Naive thymus-derived CD4-positive, alpha-beta T cell (primary cell): ENCODE measurements at places on chromosomes 4 and X.

GRCh38 chrX:29746326-29746725 is 469.0 kb upstream of the MAGEB2 start:
- no peak for DNase-seq

GRCh38 chrX:82196866-82197265 is 995.0 kb downstream of the SH3BGRL start:
- no peak for DNase-seq

- no peak for DNase-seq
These were observed 352.6 kb upstream of the FAM241A start for GRCh38 chr4:111792632-111793031.

DNA sequence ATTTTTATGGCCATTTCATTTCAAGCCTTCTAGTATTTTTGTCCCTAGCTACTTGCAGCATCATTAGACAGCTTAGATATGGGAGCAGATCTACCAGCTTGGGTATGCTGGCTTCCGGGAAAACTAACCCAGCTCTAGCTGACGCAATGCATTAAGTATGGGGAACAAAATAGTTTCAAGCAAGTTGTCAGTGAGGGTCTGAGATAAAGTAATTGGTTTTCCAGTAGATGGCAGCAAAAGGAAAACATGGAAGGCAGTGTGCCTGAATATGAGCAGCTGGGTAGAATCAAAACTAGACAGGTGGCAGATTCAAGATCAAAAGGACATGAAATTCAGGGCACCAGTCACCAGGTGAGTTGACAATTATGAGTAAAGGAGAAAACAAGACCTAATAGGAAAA is 340.9 kb upstream of the CTSO start:
- no peak for DNase-seq

GRCh38 chr4:129346734-129347133 is 250.8 kb downstream of the C4orf33 start:
- DNase-seq = no peak

GRCh38 chr4:86521373-86521969 is 72.6 kb upstream of the PTPN13 start:
- no peak for DNase-seq

- DNase-seq = no peak
These were observed 66.6 kb upstream of the ARHGAP24 start for GRCh38 chr4:85408301-85408700.

DNA sequence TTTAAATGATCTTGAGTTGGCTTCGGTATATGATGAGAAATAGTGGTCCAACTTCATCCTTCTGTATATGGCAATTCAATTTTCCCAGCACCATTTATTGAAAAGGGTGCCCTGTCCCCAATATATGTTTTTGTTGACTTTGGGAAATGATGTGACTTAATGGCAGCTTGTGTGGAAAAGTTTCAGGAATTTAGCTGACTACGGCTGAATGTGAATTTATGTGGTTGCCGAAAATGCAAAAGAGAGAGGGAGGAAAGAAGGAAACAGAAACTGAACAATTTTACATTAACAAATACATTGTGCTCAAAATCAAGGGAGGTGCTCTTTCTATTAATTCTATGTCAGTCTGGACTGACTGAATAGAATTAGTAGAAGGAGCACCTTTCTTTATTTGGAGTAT is 101.8 kb upstream of the CYSLTR1 start:
- no peak for DNase-seq

DNA sequence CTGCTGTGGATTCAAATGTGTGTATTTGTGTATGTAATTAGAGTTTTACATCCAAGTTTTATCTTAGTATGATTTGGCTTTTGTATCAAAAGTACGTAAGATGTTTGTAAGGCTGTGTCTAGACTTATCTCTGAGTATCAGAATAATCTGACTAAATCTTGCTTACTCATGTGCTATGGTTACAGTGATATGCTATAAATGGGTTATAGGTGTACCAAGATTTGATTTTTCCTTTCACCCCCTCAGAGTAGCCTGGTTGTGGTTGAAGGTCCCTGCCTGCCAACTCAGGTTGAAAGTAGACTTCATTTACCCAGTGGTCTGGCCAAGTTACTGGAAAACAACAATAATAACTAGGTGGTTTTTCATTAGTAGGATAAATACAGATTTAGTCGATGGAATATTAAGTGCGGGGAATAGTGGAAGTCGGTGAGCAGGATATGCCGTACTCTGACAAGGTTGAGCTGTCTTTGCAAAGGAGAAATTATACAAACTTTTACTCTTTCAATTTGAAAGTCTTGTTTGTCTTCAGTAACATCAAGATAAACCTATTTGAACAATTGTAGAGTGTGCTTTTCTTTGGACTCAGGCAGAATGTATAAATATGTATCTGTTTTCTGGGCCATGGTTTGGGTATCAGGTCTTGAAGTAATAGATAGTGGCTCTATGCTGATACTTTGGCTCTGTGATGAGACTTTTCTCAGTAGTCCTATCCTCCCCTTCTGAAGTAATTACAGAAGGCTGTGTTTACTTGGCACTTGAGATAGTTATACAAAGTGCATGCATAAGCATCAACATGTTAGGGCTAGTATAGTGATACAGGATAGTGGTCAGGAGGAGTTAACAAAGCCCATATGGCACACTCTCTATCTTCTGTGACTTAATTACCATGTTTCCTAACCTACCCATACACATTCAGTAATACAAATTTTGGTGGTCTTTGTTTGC is 23.7 kb downstream of the BMP2K start:
- no peak for DNase-seq

- DNase-seq = no peak
These were observed 935.0 kb upstream of the INTU start for GRCh38 chr4:126697748-126698147.

DNA sequence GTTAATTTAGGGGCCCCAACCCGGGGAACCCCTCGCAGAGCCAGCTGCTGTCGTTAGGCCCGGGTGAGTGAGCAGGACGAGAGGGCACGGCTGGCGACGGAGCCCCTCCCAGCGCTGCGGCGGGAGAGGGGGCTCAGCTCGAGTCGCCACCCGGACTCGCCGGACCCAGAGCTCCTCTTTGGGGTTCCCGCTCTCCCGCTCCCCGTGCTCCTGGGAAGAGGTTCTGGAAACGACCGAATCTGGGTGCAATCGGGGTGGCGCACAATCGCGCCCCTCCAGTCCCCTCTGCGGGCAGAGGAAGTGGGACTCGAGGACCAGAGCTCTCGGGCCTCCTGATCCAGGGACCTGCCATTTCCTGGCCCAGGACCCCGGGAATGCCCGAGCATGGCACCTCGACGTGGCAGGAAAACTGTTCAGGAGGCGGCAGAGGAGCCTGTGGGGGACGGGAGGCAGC is 37.3 kb upstream of the ARAF start:
- DNase-seq = no peak

DNA sequence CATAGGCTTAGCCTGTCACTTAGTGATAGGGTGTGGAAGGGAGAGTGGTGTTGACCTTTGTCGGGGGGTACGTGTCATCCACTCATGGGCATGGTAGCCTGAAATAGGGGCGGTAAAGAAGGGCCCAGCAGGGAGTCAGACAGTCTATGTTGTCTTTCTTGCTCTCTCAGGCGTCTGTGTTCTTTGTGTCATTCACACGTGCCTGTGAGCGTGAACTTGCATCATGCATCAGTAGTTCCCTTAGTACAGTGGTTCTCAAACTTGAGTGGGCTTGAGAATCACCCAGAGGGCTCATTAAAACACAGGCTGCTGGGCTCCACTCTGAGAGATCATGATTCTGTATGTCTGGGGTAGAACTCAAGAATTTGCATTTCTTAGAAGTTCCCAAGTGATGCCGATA is 450.9 kb upstream of the FTHL17 start:
- no peak for DNase-seq

DNA sequence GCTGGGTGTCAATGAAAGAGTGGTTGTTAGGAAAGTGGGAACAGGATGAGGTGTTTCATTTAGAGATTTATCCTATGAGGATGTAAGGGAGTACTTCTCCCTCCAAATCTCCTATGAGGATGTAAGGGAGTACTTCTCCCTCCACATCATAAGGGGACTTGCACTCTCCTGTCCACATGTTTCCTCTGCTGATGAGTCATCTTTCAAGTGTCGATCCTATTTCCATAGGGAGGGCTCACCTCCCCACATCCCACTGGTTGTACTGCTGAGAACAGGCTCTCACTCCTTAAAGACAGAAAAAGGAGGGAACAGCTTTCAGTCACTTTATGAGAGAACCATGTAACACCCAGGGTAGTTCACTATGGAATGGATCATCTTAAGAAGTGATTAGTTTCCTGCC is 65.0 kb downstream of the INPP4B start:
- DNase-seq = no peak

DNA sequence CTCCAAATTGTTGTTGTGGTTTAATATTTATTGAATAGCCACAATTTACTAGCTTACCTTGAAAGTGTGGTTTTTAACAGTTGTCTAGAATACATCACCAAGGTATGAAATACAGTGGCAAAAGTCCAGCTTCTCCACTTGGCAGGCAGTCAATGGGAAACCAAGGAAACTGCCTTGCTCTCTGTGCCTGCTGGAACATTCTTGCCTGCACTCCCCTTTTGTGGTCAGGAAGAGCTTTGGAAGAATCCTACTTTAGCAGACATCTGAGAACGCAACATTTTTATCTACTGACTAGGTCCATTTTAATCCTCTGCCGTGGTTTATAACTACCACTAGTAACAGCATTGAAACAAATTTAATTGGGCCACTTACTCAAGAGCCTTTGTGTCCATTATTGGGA is 64.5 kb downstream of the TENM3 start:
- DNase-seq = no peak

DNA sequence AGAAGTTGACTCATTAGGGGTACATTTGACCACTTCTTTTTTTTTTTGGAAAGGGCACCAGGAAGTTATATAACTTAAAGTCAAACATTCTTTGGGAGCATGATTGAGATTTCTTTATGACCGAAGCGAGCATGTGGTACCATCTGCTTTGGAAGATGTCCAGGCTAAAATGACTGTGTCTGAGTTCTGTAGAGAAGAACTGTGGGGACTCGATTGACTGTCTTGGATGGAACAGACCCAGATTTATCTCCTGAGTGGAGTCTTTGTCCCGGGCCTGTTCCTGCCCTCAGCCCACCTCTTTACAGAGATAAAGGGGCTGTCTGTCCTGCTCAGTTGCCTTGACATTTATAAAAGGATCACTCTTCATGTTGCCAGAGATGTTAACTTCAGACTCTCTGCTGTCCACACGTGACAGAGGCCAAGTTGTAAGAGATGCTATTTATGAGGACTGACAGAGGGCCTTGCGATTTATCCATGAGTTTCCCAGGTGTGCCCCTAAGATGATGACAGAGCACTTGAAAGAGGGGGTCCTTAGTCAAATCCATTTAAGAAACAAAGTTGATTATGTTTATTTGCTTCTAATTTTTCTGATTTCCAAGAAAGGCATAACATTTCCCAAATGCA is 16.8 kb downstream of the SMIM20 start:
- DNase-seq = no peak

DNA sequence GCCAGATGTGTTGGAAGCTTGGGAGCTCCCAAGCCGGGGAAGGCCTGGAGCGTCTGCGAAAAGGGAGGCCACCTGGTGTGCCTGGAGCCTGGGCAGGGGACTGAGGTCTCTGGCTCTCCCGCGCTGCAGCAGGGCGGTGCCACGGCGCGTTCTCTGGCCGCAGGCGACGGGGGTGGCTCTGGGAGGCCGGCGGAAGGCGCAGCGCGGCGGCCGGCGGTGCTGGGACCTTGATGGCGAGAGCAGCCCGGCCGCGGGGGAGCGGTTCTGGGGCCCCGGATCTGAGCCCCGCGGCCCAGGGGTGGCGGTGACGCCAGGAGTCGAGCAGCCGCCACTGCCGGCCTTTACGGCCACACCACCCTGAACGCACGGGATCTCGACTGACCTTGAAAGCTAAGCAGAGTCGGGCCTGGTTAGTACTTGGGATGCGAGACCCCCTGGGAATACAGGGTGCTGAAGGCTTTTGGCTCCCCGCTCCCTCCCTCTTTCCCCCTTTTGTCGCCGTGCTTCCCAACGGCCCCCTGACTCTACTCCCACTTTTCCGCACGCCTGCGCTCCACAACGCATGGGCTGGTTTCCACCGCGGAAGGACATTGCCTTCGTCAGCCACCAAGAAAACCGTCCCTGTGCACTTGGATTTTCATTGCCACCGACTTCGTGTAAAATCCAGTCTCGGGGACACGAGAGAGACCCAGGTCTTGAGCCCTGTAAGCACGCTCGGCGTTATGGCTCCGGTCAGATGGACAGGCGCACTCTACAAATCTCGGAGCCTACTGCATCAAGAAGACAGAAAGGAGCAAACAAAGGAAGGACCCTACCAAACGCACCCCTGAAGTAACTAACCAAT is 9.5 kb downstream of the FRG2 start:
- DNase-seq = no peak

DNA sequence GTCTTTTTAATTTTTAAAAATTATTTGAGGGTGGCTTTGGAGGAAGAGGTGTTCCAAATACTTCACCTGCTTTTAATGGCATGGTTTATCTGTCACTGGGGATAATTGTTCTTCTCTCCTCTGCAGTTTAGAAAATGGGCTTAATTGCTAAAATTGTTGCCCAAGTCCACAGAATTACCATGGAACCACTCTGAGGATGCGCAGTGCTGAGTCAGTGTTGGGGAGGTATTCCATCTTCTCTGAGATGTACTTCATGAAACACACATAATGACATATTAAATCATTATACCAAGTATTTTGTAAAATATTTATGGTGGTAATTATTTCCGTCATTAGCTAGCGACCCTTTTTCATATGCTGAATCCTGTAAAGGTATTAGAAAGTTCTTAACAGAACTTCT is 8.0 kb downstream of the ASB5 start:
- no peak for DNase-seq

DNA sequence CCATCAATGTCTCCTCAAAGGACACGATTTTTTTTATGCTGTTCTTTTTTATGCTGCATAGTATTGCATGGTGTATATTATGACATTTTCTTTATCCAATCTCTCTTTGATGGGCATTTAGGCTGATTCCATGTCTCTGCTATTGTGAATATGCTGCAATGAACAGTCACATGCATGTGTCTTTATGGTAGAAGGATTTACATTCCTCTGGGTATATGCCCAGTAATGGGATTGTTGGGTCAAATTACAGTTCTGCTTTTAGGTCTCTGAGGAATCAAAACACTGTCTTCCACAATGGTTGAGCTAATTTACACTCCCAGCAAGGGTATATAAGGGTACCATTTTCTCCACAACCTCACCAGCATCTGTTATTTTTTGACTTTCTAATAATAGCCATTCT is 113.9 kb downstream of the GRIA3 start:
- no peak for DNase-seq

DNA sequence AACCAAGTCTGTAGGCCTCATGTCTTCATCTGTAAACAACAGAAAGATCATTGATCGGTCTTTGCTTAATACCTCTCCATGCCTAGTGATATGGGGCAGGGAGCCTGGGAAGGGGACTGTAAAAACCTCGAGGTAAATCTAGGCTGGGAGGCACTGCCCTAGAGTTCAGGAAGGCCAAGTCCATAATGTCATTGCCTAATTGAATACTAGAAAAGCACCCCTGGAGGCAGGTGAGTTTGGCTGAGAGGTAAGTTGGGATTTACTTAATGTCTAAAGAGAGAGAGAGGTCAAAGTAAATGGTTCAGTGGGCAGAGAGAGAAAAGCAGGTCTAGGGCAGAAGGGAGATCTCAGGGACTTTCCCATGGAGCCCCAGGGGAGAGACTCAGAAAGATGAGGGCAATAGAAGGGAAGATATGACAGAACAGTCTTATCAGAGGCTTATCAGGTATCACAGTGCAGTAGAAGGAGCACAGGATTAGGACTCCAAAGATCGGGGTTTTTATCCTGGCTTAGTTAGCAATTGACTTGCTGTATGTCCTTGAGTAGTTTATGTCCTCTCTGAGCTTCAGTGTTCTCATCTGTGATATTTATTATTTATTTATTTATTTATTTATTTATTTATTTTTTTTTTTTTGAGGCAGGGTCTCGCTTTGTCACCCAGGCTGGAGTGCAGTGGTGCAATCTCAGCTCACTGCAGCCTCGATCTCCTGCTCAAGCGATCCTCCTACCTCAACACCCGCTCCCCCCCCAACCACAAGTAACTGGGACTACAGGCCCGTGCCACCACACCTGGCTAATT is 85.2 kb downstream of the SLC16A2 start:
- no peak for DNase-seq
